SW480 (cell line): ENCODE measurements at places on chromosomes 7 and 10.

DNA sequence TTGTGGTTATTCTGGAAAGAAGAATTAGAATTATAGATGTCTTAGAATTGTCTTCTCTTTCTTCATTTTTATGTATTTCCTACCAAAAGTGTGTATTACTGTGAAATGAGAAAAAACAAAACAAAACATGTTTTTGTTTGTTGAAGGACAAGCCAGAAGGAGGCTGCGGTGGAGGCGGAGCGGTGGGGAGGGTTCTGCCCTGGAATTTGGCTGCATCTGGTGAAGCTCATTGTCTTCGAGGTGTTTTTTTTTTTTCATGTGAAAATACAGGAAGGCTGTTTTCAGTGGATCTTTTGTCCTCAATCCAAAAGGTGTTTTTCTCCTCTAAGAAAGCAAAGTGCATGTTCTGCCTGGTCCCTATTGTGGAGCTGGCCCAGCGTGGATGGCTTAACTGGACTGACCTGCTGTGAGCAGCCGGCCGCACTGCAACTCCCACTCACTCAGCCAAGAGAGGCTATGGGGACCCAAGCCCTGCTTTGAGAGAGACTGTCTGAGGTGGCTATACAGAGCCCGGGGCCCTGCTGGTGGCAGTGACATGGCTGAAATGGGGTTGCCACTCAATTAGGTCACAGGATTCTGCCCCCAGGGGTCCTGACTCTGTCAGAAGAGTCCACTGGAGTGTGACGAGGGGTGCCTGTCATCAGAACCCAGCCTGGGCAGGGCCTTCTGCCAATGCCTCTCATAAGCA is 184.9 kb upstream of the MKI67 start:
- no peak for DNase-seq

DNA sequence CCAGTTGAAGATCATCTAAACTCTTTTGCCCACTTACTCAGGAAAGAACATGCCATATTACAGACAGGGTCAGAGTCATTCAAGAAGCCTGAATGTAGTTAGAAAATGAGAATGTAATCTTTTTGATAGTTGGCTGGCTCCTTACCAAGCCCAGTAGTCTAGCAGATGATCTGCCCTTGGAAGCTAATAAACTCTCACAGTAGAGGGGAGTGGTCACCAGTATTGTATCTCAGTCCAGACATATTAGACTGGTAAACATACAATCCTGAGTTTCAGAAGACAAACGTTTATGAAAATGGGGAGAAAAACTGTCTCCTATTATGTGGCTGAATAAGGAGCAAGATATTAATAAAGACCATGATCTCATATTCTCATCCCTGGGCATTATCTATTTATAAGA is 65.3 kb downstream of the SEPTIN7 start:
- DNase-seq: no peak

GRCh38 chr7:151456782-151457181 is 16.8 kb upstream of the CRYGN start:
- DNase-seq: no peak

GRCh38 chr10:129090618-129091366 is 376.2 kb upstream of the MGMT start:
- DNase-seq: no peak

- no peak for DNase-seq
Measured at GRCh38 chr10:99827936-99828335, 45.5 kb downstream of the ABCC2 start.

DNA sequence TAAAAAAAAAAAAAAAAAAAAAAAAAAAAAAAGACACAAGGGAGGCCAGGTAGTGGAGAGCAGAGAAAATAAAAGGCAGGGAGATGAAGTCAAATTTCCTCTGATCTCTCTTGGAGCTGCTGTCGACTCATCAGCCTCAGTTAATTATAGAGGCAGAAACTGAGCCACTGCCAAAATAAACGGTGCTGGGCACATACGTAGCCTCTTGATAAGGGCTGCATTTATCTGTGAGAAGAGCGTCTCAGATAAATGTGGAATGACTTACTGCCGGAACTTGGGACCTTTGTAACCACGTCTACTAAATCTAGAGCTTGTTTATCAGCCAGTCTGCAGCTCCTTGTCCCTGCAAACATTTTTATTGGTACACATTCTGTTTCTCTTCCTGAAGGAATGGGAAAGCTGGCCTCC is 162.3 kb downstream of the BAMBI start:
- DNase-seq: no peak

DNA sequence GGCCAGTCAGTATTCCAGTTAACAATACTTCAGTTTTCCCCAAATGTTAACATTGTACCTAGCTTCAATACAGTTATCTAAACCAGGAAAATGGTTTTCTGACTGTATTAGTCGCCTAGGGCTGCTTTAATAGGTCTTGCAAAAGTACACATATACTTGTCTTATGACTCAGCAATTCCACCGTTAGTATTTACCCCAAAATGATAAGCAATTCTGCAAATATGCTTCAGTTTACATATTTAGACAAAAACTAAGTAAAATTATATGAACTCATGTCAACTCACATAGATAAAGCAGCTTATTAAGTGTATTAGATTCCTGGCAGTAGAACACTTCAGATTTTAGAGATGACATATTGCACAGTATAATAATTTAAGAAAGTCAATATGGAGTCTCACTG is 363.3 kb downstream of the ARL4A start:
- no peak for DNase-seq

DNA sequence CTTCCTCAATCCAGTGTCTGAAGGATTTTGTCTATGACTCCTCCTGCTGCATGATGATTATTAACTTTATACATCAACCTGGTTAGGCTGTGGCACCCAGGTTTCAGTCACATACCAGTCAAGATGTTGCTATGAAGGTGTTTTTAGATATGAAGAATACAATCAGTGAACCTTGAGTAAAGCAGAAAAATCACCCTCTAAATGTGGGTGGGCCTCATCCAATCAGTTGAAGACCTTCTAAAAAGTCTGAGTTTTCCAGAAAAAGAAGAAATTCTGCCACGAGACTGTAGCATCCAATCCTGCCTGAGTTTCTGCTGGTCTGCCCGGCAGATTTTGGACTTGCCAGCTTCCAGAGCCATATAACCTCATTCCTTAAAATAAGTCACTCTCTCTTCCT is 126.1 kb upstream of the FRMD4A start:
- no peak for DNase-seq

- DNase-seq: no peak
Measured at GRCh38 chr10:33410860-33411234, 76.4 kb upstream of the NRP1 start.

DNA sequence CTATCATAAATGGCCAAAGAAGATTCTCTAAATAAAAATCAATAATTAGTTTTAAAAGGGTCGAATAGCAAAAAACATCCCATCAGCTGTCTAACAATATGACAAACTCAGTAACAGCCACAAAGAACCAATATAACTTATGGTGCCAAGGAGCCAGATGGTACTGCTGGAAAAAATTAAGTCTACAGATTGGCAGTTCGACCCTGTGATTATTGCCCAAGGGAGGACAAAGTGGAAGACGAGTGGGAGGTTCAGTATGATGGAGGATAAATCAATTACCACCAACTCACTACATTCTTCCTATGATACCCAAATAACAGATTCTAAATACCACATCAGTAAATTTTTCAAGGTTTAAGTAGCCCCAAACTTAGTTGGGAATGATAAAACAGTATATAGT is 49.0 kb downstream of the SKAP2 start:
- DNase-seq: no peak

DNA sequence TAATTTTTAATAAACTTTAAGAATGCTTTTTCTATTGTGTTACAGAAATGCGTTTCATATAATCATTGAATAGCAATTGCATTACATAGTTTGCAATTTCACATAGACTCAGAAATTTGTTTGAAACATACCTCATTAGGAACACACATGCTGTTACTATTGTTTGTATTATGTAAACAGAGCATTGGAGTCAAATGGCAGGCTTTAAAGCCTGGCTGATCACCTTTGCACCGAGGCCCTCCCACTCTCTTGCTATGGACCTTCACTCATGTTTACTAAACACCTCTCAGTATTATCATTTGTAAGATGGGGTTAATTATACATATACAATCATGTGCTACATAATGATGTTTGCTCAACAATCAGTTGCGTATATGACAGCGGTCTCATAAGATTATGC is 203.6 kb upstream of the NPSR1 start:
- no peak for DNase-seq

GRCh38 chr10:48252354-48252650 is 22.2 kb downstream of the FRMPD2 start:
- no peak for DNase-seq

DNA sequence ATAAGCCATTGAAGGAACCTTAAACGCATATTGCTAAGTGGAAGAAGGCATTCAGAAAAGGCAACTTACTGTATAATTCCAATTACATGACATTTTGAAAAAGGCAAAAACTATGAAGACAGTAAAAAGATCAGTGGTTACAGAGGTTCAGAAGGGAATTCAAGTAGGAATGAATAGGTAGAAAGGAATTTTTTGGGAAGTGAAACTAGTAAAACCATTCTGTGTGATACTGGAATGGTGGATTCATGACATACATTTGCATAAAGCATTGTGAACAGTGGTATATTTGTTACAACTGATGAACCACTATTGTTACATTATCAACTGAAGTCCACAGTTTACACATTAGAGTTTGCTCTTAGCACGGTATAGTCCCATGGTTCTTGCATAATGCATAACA is 114.2 kb upstream of the GPR22 start:
- no peak for DNase-seq

DNA sequence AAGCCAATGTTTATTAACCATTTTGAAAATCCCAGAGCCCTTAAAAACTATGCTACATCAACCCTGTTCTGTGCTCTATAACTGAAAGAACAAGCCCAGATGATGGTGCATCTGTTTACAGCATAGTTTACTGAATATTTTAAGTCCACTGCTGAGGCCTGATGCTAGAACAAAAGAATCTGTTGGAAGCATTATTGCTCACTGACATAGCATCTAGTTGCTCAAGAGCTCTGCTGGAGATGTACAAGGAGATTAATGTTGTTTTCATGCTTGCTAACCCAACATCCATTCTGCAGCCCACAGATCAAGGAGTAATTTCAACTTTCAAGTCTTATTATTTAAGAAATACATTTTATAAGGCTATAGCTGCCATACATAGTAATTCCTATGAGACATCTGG is 181.3 kb upstream of the FEZF1 start:
- no peak for DNase-seq

GRCh38 chr7:68699090-68699711 is 899.1 kb upstream of the AUTS2 start:
- DNase-seq: no peak

GRCh38 chr10:109504401-109504800 is 418.9 kb downstream of the XPNPEP1 start:
- no peak for DNase-seq

DNA sequence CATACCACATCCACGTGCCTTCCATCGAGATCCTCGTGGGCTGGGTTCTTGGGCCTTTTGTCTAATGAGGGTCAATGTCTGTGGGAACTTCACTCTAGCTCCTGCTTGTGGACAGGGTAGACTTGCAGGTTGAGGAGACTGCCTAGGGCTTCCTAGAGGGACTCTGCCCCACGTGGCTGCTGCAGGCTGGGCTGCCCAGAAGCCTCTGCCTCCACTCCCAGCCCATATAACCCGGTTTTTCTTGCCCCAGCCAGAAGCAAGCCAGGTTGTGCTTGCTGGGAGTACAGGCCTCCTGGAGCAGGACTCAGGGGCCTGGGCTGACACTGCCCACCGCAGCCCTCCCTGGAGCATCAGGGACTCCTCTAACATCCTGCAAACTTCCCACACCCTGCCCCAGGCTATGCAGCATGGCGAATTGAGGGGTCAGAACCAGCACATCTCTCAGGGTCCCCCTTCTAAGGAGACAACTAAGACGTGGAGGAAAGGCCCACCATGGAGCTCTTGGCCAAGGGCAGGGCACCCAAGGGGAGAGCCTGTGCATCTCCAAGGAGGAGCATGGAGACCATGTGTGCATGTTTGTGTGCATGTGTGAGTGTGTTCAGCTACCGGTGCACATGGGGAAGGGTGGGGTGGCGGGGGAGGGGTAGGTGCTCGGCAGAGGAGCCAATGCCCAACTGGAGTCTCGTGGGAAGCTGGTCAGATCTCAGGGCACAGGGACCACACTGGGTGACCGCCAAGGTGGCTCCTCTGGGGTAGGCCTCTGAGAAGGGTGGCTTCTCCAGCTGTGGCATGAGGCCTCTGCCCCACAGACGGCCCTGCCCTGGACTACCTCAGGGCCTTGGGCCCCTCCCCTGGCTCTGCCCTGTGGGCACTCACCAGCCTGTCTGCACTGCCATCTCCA is 62.6 kb downstream of the RASGEF1A start:
- no peak for DNase-seq

DNA sequence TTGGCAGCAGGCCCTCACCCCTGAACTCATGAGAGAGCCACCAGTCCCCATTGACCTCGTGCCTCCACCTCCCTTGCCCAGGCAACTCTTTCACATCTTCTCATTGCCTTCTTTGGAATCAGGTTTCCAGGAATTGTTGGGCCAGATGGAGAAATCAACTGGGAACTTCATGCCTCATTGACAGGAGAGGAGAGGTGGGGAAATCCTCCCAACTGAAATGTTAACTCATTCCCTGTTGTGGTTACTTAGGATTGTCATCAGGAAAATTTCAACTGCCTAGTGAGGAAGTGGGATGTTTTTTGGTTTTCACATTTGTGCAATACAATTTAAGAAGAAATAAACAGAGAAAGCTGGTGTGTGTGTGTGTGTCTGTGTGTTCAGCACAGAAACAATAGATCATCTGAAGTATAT is 106.6 kb upstream of the INHBA start:
- no peak for DNase-seq

GRCh38 chr10:19097151-19097550 is 48.5 kb downstream of the MALRD1 start:
- no peak for DNase-seq

- peak; percentile 89 for DNase-seq
Measured at GRCh38 chr10:69418052-69418752, 1.5 kb upstream of the TACR2 start.

DNA sequence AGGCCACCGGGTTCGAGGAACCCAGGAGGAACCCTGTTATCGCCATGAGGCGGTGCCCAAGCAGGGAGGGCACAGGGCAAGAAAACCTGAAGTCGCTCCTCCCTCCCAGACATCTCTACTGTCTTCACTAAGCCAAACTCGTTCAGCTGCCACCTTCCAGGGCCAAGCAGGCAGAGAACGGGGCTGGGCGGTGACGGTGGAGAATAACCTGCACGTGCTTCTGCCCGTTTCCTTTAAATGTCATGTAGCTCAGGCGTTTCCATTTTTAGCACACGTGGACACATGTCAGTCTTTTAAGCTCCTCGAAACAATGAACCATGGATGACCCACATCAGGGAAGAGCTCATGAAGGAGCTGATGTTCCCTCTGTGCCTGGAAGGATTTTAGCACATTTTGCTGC is 124.3 kb upstream of the KLF6 start:
- DNase-seq: no peak

- DNase-seq: no peak
Measured at GRCh38 chr10:84632866-84633265, 304.5 kb downstream of the CCSER2 start.

- no peak for DNase-seq
Measured at GRCh38 chr7:132533916-132534315, 42.4 kb downstream of the PLXNA4 start.

GRCh38 chr10:126223512-126224067 is 164.7 kb downstream of the ADAM12 start:
- DNase-seq: no peak
